ENCODE measurements at places on chromosomes 6 and 20.
A peak's percentile ranks its signal among the peaks of the same experiment; 100 is the strongest.

- DNase-seq, result no peak
Measured at GRCh38 chr20:49136817-49137571, 51.1 kb downstream of the STAU1 start.

- DNase-seq, result no peak
Measured at GRCh38 chr20:38355161-38356012, 9.1 kb downstream of the LBP start.

DNA sequence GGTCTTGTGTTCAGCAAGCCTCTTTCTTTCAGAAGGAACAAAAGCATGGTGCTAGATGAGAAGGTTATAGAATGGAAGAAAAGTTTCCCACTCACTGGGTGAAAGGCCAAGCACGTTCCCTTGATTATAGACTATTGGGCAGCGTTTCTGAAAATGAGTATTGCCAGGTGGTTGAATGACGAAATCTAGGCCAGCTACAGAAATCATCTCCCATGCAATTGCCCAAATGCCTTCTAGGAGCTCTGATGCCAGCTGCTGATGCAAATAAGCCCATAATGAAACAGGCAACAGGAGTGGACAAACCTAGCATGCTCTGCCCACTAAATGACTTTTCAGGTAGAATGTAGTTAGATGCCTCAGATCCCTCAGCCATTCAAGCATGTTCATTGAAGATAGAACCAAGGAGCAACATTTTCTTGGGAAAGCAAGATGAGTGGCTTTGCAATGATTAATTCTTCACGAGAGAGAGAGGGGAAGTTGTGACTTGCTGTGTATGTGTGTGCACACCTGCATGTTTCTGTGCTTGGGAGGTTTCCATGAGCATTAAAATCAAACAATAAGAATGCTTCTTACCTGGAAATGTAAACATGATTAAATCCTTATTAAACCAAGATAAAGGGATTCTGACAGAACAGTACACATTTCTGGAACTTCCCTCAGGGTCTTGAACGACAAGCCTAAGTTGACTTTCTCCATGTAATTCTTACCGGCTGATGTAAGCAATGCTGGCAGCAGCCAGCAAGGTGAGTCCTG, 43.6 kb downstream of the ADTRP start:
- no peak for DNase-seq

GRCh38 chr6:96923400-96923799, 1.1 kb upstream of the KLHL32 start:
- DNase-seq, result no peak

DNA sequence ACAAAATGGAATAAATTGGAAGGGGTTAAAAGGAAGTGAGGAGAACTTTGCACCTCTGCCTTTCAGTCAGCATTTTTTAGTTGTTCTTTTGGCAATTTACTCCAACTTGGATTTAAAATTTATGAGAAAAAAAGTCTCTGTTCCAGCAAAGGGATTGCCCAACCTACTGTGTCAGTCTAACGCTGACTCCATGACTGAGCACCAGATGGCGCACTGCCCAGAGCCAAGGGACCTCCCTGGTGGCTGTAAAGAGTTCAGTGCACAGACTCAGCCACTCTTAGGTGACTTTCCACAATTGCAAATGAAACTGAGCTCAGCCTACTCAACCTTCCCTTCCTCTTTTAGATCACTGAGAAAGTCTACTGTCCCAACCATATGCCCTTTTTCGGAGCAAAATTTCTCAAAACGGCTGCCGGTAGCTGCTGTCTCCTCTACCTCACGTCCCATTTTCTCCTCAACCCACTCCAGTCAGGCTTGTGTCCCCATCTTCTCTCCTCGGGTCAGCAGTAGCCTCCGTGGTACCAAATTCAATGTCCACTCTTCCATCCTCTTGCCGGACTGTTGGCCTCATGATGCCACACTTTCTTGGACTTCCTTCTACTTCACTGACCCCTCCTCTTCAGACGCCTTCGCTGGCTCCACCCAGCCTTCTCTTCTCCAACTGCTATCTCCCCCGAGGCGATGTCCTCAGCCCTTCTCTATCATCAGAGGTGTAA, 38.7 kb downstream of the GSTA2 start:
- DNase-seq, result peak; percentile 61

- DNase-seq, result no peak
Measured at GRCh38 chr6:107661291-107661690, 162.8 kb downstream of the SCML4 start.

- DNase-seq, result peak; percentile 97
Measured at GRCh38 chr6:33840048-33840926, 36.5 kb upstream of the MLN start.

GRCh38 chr20:8427419-8428040, 295.5 kb downstream of the PLCB1 start:
- no peak for DNase-seq

GRCh38 chr20:58231683-58232082, 3.2 kb upstream of the ANKRD60 start:
- DNase-seq, result peak; percentile 39

DNA sequence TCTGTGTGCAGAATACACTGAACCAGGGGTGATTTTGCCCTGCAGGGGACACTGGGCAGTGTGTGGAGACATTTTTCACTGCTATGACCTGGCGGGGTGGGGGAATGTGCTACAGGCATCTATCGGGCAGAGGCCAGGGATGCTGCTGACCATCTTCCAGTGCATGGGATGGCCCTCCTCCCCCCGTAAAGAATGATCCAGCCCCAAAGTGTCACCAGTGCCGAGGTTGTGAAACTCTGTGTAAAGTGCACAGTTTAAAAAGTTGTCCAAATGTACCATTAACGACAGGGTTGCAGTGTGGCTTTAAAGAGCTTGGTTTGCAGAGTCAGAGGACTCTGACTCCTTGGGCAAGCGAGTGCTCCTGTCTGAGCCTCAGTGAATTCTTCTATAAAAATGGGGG, 72.1 kb downstream of the SULF2 start:
- no peak for DNase-seq

- no peak for DNase-seq
Measured at GRCh38 chr20:62159839-62160238, 16.3 kb downstream of the SS18L1 start.

- DNase-seq, result no peak
Measured at GRCh38 chr20:58604128-58604881, 46.8 kb upstream of the STX16 start.
